ENCODE measurements at places on chromosomes 7 and 10. TPM values are rescaled to one million over a fixed set of nuclear protein-coding genes. Genes with fewer than 3 reads are reported as not detected.

Gene MBL2
- not detected for total RNA-seq

Gene CRHR2
- not detected for total RNA-seq

Gene PPP1R3A
- not detected for total RNA-seq

Gene SPDYE2
- not detected for total RNA-seq

Gene CHST15
- 8.1 TPM for total RNA-seq

Gene PNLIPRP3
- total RNA-seq, result not detected

Gene SYPL1
- 102 TPM for total RNA-seq

Gene PTN
- not detected for total RNA-seq

Gene ADAM8
- total RNA-seq, result 4.4 TPM

Gene NKX2-3
- total RNA-seq, result not detected

Gene VDAC2
- 281 TPM for total RNA-seq

Gene AOC1
- not detected for total RNA-seq

Gene TMEM225B
- total RNA-seq, result 1.2 TPM
